ENCODE measurements at places on chromosomes 4 and X. TPM values are rescaled to one million over a fixed set of nuclear protein-coding genes. Genes with fewer than 3 reads are reported as not detected.

Gene PPP2R2C
- 0.10 TPM for total RNA-seq

Gene TMEM47
- total RNA-seq = 43.4 TPM

Gene ENAM
- total RNA-seq = not detected

Gene ZNF185
- total RNA-seq = 0.65 TPM

Gene KIT
- 21.4 TPM for total RNA-seq

Gene GPR78
- total RNA-seq = not detected

Gene ANXA10
- total RNA-seq = not detected

Gene FAM114A1
- total RNA-seq = 149 TPM

Gene TMPRSS11F
- total RNA-seq = not detected

Gene UFSP2
- 31.5 TPM for total RNA-seq

Gene ZMAT1
- 2.4 TPM for total RNA-seq

Gene FAM9C
- not detected for total RNA-seq
